ENCODE measurements at places on chromosomes 5 and 9.
A peak's percentile ranks its signal among the peaks of the same experiment; 100 is the strongest.

DNA sequence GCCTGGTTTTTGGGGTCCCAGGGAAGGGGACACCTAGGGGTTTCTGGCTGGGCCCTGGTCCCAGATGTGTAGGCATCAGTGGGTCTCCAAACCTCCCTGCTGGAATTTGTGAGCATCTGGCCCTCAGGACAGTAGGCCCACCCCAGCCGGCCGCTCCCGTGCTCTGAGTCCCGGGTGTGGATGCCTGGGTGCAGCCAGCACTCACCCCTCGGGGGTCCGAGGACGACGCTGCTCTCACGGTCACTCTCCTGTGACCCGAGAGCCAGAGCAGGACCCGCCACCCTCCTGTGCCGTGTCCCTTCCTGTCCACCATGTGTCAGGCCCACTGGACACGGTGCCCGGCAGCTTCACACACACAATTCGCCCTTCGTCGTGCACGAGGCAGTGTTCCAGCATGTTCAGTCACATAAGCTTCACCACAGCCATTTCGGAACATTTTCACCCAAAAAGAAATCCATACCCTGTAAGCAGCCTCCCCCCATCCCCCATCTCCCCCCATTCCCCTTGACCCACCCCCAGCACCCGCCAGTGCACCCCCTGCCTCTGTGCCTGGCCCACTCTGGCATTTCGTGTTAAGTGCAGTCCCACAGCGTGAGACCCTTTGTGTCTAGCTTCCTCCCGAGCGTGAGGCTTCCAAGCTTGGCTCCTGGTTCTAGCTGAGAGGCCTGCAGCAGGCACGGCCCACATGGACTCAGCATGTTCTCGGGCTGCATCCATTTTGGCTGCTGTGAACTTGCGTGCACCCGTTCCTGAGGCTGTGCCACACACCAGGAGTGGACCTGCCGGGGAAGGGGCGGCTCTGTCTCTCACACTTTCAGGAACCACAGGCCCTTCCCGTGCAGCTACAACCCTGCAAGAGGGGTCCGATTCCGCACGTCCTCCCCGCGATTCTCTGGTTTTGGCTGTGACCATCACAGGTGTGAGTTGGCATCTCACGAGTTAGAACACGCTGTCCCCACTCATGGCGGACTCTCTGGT lies 40.5 kb downstream of the NKD2 start:
- DNase-seq, result no peak

DNA sequence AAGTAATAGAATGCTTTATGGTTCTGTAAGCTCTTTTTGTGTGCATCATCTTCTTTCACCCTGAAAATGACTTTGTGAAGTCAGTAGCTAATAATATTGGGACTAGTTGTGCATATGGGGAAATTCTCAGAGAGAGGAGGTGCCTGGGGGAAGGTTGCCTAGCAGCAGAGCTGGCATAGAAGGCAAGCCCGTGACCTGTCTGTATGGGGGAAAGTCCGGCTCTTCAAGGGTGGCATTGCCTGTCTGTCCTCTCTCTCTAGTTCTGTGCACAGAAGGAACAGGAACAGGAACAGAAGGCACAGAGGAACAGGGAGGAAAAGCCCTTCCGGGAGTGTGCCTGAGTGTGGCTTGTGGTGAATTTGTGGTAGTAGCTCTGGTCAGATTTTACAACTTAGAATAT lies 33.1 kb downstream of the SH3GL2 start:
- DNase-seq, result no peak

- DNase-seq, result no peak
Measured at GRCh38 chr5:24609706-24610105, 35.1 kb downstream of the CDH10 start.

DNA sequence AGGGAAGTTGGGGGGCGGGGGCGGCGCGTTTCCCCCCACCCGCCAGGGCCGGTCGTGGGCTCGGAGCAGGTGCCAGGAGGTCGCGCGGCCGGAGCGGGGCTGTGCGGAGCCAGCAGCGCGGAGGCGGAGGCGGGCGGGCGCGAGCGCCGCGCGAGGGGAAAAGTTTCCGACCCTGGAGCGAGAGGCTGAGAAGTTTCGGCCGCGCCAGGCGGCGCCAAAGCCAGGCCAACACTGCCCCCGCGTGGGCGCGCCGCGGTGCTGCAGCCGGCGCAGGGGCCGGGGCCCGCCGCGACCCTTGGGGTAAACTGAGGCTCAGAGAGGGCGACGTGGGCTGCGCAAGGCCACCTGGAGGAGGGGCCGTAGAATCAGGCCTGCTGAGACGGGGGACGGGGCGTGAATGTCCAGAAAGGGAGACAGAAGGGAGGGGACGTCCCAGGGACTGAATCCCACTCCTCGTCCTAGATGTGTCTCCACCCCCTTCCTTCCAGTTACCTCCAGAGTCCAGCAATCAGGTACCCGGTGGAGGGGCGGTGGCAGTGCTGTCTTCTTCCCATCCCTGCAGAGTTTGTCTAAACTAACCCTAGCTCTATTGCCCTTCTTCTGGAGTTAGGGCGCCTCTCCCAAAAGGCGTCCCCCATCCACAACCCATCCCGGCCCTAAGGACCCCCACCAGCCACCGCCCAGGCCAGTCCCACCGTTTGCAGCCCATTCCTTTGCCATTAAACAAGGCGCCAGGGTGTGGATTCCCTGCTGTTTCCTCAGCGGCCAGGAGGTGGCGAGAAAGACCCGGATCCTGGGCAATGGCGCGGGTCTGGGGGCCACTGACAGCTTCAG lies 10.2 kb downstream of the C9orf50 start:
- DNase-seq, result peak; percentile 21

DNA sequence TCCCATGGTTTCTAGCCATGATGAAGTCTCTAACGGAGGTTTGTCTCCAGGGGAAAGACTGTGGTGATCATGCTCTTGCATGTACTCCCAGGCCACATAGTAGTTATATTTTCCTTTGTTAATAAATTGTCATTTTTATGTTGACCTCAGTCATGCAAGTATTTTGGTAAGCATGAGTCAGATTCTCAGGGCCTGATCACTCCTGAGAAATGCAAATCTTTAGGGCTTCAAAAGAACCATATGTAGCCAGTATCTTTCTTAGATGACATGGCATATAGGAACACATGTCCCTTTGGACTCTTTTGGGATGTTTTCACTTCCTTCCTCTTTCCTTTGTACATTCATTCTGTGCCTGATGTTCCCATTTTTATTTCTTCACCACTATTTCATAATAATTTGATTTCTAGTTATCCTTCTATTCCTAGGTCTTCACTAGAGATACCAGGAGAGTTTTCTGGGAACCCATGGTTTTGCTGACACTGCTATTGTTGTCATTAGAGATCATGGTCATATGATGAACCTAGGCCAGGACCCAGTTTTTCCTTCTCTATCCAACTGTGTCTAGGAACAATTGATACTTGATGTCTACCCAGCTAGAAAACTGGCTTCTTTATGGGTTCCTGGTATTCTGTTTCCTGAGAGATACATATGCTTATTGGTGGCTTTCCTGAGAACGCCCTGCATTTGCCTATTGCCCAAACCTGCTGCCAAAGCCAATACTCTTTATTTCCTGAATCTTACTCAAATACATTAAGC lies 248.1 kb upstream of the NREP start:
- no peak for DNase-seq

DNA sequence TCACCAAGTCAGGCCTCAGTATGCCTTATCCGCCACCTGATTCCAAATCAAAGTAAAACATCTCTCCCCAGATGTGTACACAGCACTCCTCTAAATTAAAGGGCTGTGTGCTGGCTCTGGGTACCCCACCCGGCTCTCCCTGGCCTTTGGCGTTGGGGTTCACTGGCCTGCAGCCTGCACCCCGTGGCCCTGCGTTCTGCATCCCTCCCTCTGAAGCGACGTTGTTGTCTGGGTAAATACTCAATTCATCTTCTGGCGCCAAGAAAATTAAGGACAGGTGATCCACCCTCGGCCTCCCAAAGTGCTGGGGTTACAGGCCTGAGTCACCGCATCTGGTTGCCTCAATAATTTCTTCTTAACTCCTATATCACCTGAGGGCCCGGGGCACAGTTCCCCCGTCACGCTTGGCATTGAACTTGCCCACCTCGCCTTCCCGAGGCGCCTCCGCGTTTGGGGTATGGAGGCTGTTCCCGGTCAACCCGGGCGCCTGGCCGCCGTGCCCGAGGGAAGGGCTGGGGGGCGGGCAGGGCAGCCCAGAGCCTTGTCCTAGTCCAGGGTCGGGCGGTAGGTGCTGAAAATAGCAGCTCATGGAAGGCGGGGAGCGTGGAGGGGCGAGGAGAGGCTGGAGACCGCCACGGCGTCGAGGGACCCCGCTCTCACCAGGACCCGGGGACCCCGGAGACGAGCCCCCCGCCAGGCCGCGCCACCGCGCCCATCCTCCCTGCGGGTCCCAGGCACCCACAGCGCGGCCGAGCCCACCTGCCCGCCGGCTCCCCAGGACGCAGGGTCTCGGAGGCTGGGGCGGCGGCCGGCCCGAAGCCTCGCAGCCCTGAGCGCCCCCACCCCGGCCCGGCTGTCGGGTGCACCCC lies 531 bp downstream of the ABO start:
- DNase-seq, result no peak

DNA sequence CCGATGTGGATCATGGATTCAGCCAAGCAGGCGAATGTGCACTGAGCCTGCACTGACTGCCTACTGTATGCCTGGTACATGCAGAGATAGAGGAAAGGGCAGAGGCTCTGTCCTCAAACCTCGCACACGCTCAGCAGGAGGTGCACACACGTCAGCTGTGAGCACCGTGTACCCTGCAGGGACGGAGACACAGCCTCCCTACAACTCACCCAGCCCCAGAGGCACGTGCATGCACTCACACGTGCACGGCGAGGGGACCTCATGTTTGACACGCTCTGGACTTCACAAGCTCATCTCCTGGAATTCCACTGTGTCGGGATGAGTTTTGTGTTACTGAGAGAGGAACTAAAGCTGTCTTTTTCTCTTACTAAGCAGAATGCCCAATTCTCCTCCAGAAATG lies 48.4 kb downstream of the IRX2 start:
- no peak for DNase-seq

GRCh38 chr5:5165541-5166002 lies 25.4 kb downstream of the ADAMTS16 start:
- DNase-seq, result no peak

- DNase-seq, result no peak
Measured at GRCh38 chr5:98599016-98599415, 174.4 kb upstream of the RGMB start.

DNA sequence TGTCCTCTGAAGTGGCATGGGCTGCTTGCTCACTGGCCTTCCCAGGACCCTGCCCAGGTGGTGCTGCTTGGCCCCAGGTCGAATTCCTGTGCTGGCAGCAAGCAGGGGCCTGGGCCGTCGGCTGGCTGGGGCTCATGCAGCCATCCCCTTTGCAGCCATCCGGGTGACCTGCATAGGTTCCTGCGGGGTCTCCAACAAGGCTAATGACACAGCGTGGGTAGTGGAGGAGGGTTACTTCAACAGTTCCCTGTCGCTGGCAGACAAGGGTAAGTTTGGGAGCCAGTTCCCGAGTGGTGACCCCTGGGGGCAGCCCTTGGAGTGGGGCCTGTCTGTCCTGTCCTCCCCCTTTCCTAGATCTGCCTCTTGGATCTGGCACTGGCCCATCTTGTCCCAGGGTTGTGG lies 6.1 kb upstream of the EHMT1 start:
- DNase-seq, result no peak
